ENCODE measurements at places on chromosomes 3 and 15.
A peak's percentile ranks its signal among the peaks of the same experiment; 100 is the strongest.

DNA sequence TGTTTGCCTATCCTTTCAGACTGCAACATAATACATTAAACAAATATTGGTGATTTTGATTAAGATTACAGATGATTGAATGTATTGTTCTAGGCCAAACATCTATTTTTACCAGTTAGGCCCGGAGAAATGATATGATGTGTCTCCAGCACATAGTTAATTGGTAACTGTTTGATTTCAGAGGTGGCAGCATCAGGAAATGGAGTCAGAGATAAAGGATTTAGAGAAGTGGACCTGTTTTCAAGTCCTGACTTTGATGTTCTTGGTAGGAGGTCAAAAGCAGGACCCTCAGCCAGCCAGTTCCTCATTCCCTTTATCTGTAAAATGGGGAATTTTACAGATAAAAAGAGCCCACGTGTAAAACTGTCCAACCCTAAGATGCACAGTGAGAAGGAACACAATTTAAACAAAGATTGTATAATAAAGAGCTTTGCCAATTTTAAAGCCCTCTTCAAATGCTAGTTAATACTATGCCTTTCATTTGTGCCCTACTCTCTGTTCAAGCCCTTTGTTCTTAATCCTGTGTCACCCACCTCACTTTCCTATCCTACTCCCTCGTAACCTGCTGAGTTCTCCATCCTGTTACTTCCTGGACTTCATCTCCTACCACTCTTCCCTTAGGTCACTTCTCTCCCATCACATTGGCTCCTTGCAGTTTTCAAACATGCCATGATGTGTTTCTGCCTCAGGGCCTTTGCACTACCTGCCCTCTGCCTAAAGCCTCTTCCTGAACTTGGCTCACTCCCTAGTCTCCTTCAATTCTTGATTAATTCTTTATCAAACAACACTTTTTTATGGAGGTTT, 2.5 kb downstream of the TMEM212 start:
- DNase-seq, result no peak

GRCh38 chr15:86055688-86056087, 24.0 kb upstream of the AGBL1 start:
- no peak for DNase-seq

GRCh38 chr3:69499899-69500421, 114.1 kb upstream of the FRMD4B start:
- no peak for DNase-seq

GRCh38 chr15:68085052-68085451, 30.9 kb downstream of the PIAS1 start:
- DNase-seq, result no peak

GRCh38 chr15:69265347-69265955, 33.3 kb upstream of the PAQR5 start:
- DNase-seq, result no peak

DNA sequence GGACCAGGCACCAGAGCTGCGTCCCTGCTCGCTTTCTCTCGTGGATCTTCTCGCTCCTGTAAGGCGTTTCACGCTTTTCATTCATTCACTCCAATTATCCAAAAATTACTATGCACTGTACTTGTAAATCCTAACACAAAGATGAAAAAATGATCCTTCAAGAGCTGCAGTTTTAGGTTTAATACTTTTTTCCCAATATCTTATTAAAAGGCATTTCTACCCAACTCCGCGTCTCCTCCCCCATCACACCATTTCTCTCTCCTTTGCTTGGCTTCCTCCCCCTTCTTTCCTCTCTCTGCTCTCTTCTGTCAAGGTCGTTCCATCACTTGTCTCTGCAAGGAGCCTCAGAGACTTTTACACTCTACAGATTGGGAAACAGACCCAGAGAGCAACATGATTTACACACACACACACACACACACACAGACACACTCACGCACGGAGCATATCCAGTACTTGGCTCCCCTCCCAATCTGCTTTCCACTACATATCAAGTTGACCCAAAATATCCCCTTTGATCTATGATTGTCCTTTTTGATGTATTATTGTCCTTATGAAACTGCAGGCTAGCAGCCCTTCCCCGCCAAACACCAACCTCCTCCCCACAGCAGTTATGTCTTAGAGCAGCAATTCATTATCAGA, 479 bp upstream of the CLDN1 start:
- no peak for DNase-seq

GRCh38 chr3:184769382-184770170, 42.4 kb upstream of the VPS8 start:
- DNase-seq, result no peak

DNA sequence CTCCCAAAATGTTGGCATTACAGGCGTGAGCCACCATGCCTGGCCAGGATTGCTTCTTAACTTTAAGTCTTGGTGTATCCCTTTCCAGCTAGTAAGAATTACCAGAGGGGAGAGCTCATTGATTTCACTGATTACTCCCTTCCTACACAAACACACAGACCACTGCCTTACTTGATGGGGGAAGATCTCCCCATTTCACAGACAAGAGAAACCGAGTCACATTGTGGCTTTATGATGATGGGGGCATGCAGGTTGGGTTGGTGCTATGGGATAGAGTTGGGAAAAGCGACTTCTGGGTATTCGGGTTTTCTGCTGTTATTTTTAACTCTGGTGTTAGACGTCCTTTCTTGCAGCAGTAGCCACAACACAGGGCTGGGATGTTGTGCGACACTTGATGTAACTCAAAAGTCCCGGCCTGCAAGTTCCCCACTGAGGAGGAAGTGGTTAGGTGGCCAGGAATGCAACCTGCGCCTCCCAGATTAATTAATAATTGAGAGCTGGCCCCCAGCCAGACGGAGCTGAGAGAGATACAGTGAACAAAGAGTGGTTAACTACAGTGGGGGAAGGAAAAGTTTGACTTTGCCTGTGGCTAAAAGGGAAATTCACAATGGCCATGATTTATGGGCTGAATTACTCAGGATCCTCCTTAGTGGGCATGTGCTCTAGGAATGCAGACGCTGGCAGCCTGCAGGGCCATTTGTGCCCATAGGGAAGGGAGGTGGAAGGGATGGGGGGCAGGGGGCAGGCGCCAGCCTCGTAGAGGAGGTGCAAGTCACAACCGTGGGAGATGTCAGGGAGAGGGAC, 63.6 kb downstream of the SMAD6 start:
- DNase-seq, result peak; percentile 75

GRCh38 chr15:39756806-39757522, 25.7 kb downstream of the FSIP1 start:
- no peak for DNase-seq

DNA sequence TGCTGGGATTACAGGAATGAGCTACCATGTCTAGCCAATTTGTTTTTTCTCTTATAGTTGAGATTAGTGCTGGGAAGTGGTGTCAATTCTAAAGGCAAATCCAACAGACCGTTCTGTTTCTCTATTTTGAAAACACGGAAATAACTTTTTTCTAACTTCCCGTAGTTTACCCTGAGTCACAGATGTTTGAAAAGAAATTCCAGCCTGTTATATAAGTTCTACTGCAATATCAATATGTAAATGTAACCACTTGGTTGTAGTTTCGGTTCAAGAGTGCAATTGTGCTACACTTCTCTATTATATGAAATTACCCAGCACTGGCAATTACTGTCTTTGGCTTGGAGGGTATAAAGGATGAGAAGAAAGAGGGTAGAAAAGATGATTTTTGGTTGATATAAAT, 22.3 kb upstream of the GNB4 start:
- DNase-seq, result no peak

- no peak for DNase-seq
These were observed 15.2 kb downstream of the GK5 start for GRCh38 chr3:142210144-142210543.

DNA sequence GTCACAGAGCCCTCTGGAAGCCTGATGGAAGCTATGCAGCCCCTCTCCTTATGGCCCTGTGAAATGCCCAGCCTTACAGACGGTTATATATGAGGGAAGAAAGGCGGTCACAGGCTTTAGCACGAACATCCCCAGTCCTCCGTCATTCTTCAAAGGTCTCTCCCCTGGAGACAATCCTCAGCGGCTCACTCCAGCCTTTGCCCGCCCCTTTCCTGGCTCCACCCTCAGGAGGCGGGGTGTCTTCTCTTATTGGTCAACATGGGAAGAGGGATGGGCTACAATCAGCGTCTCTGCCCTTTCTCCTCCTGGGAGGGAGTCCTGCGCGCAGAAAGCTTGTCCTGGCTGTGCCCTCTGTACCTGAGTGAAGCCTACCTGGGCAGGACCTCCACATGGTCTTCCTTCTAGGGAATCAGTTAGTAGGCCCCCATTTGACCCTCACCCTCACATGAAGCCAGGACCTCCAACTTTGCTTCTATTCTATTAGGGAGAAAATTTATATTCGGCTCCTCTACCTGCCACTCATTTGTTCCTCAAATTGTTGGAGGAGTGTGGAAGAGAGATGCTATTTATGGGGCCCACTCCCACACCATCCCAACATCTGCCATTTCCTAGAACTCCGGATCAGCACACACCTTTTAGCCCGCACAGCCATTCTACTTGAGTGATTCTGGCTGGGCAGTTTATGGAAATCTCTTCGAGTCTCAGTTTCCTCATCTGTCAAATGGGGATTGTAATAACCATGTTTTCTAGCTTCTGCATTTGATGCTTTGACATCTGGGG, 112.9 kb upstream of the SLC6A11 start:
- no peak for DNase-seq

- no peak for DNase-seq
These were observed 106.4 kb upstream of the GBE1 start for GRCh38 chr3:81867875-81868274.

- no peak for DNase-seq
These were observed 49.4 kb upstream of the RPL32 start for GRCh38 chr3:12890610-12891390.

- no peak for DNase-seq
These were observed 339.6 kb upstream of the ARL6 start for GRCh38 chr3:97425002-97425401.

GRCh38 chr3:61008998-61009380, 242.3 kb downstream of the FHIT start:
- no peak for DNase-seq

DNA sequence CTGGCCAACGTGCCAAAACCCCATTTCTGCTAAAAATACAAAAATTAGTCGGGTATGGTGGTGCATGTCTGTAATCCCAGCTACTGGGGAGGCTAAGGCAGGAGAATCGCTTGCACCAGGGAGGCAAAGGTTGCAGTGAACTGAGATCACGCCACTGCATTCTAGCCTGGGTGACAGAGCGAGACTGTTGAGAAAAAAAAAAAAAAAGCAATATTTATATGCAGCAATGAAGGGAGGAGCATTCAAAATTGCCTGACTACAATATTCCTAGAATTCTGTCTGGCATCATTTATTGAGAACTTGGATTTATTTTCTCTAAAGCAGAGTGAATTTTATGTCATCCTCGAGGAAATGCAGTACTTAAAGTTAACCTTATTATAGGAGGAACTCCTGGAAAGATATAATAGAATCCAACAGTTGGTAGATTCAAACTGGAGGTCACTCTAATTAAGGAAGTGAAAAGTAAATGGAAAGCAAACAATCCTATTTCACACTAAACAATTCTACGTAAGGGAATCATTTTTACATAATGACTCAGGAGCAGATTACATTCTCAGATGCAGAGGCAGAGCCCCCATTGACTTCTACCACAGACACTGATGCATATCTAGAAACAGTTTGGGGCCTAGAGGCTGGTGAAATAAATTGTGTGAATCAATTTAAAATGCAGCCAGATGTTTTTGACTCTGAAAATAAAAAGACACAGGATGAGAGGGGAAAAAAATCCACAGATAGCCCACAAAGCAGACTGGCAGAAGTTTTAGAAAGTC, 82.1 kb upstream of the FHIT start:
- no peak for DNase-seq

GRCh38 chr3:156298938-156299337, 178.6 kb downstream of the KCNAB1 start:
- DNase-seq, result no peak

- DNase-seq, result no peak
These were observed 15.9 kb downstream of the CDAN1 start for GRCh38 chr15:42721016-42721415.
